ENCODE measurements at places on chromosomes 3 and 15.

DNA sequence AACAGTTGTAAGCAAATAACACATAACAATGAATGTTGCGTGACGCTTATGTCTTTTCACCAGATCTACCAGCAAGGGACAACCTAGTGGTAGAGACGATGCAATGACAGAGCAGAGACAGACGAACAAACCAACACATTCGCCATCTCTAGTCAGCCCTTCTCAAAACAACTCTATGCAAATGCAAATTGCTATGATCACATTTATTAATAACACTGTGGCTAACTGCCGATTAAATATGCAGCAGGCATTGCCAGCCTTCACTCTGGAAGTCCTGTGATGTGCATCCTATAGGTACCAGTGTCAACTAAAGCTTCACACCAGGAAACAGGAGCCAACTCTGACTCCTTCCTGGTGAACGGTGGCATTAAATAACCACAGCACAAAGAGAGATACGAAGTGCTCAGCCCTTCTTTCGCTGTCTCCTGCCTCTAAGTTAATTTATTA, 94.2 kb downstream of the FOXP1 start:
- no peak for DNase-seq

GRCh38 chr3:140424211-140424610, 253.7 kb upstream of the TRIM42 start:
- no peak for DNase-seq

DNA sequence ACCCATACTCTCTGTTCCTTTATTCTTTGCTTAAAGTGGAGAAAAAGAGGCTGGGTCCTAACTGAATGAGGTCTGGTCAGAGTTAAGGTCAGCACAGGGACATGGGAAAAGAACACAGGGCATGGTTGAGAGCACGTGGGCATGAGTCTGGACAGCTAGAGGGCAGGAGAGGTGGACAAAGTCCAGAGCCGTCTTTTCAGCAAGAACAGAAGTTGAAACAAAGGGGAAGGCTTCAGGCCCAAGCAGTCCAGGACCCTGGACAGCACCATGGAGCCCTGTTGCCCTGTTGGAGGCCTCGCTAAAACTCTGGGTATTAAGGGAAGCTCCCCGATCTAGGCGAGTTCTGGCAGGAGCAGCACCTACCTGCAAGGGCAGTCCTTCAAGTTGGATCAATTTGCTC, 50.7 kb downstream of the XYLB start:
- DNase-seq = no peak

GRCh38 chr15:94036156-94036555, 195.2 kb upstream of the MCTP2 start:
- DNase-seq = no peak

DNA sequence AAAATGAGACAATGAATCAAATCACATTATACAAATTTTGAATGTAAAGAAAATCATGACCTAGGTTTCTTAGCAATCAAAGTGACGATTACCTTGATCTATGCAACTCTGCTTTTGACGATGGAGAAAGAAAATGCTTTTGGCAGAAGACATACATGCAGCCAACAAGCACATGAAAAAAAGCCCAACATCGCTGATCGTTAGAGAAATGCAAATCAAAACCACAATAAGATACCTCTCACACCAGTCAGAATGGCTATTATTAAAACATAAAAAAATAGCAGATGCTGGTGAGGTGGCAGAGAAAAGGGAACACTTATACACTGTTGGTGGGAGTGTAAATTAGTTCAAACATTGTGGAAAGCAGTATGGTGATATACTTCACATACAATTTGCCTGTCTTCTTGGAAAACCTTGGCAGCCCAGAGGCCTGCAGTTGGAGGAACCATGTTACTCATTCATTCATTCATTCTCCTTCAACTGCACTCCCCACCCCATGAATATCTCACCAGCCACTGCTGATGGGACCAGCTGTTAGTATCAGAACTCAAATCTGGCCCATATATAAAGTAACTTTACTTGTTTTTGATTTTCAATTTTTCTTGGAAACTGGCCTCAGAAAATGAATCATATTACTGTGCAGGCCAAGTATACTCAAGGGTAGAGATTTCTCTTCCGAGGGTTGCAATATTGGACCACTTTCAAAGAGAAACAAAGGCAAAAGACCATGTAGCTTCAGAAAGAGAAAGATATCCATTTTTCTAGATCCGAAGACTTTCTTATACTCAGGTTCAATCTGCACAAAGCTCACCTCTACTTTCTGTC, 358.6 kb upstream of the ARHGEF26 start:
- no peak for DNase-seq

DNA sequence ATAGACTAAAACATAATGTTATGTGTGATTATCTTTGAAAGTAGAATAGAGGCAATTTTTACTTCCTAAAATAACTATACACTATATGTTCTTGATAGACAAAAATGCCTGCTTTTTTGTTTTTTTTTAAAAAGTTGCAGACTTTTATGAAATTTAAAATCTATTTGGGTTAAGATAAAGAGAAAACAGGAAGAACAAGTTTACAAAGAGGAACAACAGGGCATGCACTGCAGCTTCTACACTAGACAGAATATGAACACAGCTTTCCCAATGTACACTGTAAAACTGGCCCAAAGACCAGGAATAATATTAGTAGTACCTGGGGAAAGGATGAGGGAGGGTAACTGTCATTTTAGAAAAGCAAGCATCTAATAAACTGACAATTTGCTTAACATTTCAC, 53.7 kb downstream of the NR1I2 start:
- DNase-seq = no peak

DNA sequence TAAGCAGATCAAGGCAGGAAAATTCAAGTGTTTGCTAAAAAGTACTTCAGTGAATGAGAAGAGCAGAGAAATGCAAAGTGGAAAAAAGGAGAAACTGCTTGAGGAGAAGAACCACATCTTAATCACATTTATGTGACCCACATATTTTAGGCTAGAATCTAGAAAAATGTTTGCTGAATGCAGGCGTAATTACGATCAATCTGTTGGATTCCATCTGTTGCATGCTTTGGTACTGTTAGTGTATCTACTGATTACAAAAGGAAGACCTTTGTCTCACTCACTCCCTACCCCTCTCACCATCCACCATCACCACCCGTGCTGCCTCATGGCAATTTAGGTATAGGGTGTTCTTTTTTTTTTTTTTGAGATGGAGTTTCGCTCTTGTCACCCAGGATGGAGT, 9.7 kb upstream of the TBL1XR1 start:
- DNase-seq = no peak

DNA sequence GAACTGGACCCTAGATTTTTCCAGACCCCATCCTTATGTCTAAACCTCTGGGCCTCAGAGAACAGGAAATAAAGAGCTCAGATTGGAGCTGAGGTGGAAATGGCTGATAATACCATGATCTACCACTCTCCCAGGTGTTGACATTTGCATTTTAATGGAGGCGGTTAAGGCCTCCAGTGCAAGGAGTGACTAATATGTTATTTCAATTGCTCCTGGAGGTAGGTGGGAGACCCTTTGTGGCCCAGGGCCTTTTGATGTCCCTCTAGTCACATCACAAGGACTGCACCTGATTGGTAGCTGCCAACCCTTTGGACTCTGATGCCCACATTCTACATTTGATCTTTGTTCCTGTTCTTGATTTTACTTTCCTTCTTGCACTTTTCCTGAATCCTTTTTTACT, 9.0 kb upstream of the ADCY5 start:
- DNase-seq = no peak

- no peak for DNase-seq
Measured at GRCh38 chr3:156417559-156418132, 137.3 kb downstream of the SSR3 start.

DNA sequence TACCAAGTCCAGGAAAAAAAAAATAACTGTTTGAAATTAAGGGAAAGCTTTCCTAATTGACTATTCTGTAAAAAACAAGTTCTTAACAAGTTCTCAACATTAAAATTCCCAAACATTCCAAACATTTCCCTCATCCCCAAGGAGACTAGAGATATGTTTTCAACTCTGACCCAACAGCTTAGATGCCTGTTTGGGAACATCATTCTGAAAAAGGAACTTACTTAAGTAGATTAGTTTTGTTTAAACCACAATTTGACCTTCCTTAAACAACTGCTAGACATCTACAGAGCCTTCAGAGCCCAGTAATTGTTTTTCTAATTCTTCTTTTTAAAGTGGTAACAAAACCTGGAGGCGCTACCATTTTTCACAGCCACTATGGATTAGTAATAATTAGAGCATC, 12.8 kb downstream of the UBR1 start:
- DNase-seq = no peak

DNA sequence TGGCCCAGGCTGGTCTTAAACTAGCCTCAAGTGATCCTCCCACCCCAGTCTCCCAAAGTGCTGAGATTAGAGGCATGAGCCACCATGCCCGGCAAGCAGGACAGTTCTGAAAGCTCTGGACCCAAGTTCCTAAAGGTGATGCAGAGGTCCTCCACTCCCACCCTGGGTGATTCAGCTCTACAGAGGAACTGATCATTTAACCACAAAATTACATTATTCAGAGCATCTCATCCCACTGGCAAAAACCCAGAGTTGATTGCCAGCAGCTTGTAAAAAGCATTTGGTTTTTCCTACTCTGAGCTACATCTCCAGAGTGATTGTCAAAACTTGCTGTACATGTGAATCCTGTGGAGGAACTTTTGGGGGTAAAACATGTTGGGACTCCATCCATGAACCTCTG, 60.2 kb downstream of the SLTM start:
- no peak for DNase-seq

DNA sequence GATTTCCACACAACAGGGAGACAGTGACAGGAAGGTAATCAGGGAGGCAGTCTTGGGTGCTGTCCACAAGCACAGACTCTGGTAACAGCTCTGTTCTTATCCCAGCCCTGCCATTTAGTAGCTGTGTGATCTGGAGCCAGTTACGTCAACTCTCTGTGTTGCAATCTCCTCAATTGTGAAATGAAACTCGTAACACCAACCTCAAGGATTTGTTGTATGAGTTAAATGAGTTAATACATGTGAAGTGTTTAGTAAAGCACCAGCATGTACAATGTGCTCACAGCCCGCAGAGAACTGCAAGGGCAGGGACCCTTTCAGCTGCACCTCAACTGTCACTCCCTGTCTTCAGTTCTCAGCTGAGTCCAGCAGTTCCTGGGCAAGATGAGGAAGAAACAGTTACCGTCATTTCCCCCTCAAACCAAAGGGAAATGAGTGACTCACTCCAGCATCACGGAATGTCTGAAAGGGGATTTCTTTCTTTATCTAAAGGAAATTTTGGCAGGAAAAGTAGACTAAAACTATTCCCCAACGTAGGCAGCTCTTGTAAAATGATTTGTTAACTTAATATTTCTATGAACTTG, 39.9 kb upstream of the MB21D2 start:
- DNase-seq = no peak

DNA sequence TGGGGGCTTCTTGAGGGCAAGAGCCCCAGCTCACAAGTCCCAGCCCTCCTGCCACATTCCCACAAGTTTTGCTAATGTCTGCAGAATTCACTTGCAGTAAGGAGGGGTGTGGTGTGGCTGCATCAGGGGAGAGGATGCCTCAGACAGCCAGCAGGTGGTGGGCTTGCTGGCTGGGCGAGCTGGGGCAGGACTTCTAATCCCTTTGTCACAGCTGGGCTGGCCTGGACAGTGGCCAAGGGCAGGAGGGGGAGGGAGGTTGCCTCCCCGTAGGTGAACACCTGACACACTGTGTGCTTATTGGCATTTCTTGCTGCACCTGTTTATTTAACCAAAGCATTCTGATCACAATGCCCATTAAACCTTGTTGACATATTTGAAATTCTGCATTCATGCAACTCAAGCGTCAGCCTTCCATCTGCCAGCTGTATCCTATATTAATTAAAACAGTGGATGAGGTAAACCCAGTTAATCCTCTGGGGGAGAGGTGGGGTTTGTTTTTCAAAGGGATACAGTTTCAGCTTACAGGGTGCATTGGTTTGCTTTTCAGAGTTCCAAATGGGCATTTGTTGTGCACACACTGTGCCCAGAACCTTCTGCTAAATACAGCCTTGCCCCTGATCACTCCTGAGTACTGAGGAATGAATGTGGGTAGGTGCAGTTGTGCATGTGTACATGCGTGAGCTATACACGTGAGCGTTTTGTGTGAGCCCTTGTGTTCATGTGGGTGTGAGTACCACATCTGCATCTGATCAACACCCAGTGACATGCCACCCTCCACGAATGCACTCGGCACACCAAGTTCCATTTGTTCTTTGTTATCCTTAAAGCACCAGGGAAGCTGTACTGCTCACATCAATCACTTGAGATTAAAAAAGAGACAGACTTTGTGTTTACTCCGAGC, 268.7 kb downstream of the XXYLT1 start:
- no peak for DNase-seq

DNA sequence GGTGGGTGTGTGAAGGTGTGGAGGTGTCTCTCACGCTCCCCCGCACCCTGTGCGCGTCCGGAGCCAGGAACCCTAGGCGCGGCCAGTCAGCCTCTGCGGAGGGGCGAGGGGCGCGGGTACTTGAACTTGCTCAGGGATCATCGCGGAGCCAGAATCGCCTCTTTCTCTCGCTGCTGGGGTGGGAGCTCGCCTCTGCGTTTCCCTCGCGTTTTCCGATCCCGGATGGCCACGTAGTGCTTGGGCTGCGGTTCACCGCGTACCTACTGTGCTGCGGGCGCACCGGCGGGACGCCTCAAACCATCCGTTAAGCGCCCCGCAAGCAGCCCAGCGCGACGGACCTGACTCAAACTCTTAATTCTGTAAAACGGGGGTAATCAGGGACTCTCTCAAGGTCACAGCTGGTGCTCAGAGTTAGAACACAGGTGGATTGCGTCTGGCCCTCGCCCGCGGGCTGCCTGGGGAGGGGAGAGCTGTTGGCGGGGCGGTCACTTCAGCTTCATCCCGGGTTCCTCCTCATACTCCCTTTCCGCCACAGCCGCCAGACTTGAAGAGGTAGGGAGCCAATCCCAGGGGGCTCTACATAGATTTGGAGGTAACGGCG, 686 bp downstream of the MYRIP start:
- DNase-seq = no peak

- DNase-seq = no peak
Measured at GRCh38 chr3:195524171-195524896, 18.8 kb downstream of the PPP1R2 start.

DNA sequence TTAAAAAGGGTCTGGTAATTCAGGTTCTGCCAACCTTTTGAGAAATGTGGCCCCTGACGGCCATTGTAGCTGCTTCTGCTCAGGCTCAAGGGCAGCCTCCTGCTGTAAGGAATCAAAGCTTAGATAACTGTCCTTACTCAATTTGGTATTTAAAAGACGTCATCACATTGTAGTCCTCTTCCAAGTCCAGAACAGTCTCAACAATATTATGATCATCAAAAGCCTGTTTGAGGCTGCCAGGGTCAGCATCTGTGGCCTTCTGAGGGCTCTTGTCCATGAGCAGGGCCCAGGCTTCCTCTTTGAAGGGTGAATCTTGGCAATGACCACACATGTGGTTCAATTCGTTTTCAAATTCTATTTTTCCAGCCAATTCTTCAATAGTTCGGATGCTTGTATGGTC, 6.0 kb downstream of the C3orf62 start:
- no peak for DNase-seq

GRCh38 chr3:128068156-128068620, 16.0 kb downstream of the SEC61A1 start:
- no peak for DNase-seq

All from nucleus accumbens (tissue), 56 donors.